ENCODE measurements at places on chromosomes 4 and X.

DNA sequence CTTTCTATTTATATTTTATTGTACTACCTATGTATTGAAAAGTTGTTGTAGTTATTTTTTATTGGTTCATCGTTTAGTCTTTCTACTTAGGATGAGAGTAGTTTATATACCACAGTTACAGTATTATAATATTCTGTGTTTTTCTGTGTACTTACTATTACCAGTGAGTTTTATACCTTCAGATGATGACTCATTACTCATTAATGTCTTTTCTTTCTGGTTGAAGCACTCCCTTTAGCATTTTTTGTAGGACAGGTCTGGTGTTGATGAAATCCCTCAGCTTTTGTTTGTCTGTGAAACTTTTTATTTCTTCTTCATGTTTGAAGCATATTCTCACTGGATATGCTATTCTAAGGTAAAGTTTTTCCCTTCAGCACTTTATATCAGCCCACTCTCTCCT lies 7.7 kb downstream of the LUZP4 start:
- DNase-seq = no peak

- DNase-seq = peak; percentile 68
Observed at GRCh38 chr4:3201718-3202702, 46.9 kb upstream of the MSANTD1 start.

DNA sequence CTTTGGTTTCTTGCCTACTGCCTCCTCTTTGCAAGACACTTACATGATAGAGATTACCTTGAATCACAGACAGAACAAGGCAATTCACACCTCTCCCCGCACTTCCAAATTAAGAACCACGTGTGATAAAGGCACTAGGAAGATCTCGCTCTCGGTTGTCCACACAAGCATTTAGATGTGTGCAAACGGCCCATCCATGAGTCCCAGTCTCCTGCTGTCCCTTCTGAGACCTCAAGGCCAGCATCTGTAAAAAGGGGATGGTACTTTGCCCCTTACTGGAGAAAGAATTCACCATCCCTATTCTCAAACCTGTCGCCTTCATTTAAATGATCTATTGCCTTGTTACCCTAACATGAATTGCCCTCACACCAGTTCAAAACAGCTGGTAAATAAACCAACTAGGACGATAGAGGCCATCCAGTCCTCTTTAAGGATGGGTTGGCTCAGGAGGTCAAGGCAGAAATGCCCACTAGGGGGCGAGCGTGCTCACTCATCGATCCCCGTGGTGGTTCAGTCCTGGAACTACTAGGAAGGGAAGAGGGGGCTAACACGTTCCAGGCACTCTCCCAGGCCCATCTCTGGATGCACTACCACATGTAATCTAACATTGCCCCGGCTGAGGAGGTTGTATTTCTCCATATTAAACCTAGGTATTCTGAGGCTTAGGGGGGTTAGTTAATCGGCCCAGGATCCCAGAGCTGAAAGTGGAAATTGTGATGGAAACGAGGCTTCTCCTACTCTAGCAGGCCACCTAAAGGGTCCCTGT lies 95.8 kb downstream of the DHX15 start:
- peak; percentile 64 for DNase-seq

DNA sequence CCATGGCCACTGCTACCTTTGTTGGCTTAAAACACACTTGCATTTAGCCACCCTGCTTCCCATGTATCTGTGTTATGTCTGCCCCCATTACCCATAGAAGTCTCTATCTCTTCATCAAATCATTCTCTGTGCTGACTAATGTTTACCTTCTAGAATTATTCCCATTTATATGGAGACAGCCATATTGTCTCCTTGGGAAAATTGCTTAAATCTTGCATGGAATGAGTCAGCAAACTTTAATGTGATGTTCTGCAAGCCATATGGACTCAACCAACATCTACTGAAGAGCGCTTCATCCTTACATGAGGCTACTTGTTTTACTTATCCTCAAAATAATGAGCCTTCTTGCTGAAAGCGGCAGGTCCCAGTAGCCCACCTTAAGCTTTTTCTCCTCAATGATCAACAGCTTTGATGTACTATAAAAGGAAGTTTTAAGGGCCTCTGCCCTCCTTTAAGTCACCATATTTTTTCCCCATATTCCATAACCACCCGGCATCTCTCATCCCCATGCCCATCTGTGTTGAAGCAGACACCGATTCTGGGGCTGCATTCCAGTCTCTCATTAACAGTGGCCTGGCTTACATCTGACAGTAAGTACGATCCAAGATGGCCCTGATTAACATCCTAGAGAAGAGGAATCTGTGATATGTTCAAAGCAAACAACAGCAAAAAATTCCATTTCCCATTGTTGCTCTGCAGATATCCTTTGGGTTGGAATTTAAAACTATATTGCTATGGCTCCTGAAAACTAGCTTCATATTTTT lies 130.4 kb downstream of the ARHGAP6 start:
- no peak for DNase-seq

GRCh38 chrX:154369449-154370299 lies 4.8 kb downstream of the FLNA start:
- peak; percentile 69 for DNase-seq

All from stimulated activated CD4-positive, alpha-beta T cell treated with anti-CD3 and anti-CD28 coated beads, Interleukin-1b, Interleukin-23, amount 100 ng/mL, for 48 hours (primary cell).